AG09309 (cell line): ENCODE measurements at places on chromosomes 11 and 22.

GRCh38 chr11:12377824-12378593 lies 638 bp downstream of the PARVA start:
- peak; percentile 52 for DNase-seq

GRCh38 chr11:81570669-81571068 lies 1163.0 kb downstream of the FAM181B start:
- no peak for DNase-seq

GRCh38 chr11:56819916-56820315 lies 71.4 kb upstream of the OR9G4 start:
- DNase-seq, result no peak

- peak; percentile 18 for DNase-seq
Measured at GRCh38 chr11:34395916-34396550, 38.2 kb upstream of the ABTB2 start.

DNA sequence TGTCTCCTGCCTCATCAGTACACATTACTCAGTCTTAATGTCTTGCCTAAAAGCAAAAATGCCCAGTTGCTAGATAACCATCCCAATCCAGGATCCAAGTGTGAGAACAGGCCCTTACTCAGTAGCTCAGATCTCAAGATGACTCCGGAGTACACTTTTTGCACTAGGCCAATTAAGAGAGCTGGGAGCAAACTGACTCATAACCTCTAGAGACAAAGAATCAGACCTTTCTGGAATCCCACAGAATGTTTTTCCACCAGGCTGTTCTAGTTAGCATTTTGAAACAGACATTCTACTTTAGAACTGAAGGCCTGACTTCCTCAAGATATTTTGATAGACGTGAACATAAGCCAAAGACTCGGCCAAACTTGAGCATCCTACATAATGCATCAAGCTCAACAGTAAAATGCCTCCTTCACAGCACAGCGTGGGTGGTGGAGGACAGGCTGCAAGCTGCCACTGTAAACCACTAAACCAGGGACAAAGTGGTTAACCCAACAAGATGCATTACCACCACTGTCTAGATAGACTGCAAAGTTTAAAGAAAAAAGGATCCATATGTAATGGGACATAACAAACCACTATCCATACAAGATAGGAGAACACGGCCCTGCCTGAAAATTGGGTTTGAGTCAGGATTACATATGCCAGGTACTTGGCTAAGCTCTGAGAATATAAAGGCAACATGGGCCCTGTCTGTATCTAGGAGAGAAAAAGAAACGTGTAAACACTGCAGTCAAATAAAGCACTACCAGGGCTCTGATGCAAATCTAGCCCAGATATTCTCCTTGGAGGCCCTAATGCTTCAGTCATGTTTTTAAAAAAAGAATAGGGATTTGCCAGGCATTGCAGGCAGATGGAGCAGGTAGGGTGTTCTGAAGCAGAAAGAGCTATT lies 48.3 kb downstream of the MYH9 start:
- peak; percentile 57 for DNase-seq

GRCh38 chr11:83060965-83061364 lies 10.7 kb downstream of the RAB30 start:
- DNase-seq, result no peak

DNA sequence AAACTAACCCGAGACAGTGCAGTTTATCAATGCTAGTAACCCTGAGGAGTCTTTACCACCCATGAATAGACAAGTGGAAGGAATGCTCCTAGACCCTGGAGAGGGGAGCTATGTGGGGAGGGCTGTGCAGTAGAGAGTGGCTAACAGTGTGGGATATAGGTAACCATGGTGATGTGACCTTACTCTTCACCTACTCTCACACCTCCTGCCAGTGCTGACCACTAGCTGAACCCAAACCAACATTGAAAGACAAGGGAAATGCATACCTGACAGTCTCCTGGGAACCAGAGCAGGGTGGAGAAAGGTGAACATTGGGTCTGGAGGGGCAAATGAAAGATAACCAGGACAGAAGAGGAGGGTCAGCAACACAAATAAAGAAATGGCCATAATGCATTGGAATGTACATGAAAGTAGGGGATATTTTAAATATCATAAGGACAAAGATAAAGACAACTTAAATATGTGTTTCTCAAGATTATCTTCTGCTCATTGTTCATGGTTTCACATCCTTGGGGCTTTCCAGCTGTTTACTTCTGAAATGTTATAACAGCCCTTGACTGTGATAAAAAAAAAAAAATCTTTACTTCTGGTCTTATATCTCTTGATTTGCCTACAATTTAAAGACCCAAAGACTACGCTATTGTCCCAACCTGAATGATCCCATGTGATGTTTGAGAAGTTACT lies 983.3 kb upstream of the TENM4 start:
- no peak for DNase-seq

DNA sequence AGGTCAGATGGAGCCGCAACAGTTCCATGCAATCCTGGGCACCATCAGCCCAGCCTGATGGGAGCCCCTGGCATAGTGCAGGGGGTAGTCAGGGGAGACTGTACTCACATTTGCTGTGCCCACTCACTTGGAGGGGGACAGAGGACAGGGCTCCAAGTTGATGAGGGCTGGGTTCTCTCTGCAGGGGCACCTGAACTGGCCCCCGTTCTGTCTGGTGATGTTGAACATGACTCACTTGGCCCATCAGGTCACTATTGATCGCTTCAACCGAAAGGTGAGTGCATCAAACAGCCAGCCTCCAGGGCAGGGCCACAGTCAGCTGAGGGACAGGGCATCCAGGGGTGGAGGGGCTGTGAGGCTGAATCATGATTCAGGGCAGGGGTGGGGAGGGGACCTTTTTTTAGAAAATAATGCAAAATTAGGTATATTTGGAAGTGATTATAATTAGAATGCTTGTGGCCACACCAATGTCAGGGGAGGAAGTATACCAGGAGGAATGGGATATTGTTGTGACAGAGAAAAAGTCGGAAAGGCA lies 66.4 kb downstream of the OTOG start:
- DNase-seq, result no peak

DNA sequence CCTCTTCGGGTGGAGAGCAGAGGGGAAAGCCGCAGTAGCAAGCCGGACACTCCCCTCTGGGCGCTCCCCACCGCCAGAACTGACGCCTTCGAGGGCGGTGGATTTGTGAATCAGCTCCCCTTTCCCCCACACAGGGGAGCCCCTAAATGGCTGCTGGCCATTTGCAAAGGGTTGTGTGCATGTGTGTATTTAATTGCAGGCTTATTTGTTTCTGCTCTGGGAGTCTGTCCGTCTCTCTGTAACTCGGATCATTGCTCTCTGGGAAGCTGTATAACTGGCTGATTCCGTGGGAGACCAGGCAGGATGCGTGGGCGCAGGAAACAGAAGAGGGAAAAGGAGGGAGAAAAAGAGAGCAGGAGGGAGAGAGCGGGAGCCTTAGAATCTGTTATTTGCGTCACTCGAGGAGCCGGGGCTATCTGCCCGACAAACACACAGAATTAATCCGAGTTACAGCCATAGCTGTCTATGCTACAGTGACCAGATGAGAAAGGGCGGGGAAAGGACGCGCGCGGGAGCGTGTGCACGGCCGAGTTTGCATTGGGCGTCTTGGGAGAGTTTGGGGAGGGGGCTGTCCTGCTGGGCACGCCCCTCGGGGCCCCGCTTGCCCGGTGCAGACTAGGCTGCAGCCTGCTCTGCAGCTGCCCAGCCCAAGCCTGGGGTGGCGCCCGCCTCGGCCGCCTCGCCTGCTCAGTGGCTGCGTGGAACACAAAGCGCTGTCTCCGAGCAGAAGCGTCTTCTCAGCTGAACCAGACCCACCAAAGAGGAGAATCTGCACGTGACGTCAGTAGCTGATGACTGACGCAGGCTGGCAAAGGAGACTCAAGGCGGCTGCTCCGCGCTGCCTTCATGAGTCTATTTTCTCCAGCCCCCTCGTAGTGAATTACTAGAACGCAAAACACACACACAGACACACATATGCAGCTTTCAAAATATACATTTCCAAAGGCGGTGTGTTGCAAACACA lies 105.3 kb upstream of the HSD17B12 start:
- no peak for DNase-seq

- DNase-seq, result no peak
Measured at GRCh38 chr11:95892892-95893570, 30.9 kb downstream of the MTMR2 start.

DNA sequence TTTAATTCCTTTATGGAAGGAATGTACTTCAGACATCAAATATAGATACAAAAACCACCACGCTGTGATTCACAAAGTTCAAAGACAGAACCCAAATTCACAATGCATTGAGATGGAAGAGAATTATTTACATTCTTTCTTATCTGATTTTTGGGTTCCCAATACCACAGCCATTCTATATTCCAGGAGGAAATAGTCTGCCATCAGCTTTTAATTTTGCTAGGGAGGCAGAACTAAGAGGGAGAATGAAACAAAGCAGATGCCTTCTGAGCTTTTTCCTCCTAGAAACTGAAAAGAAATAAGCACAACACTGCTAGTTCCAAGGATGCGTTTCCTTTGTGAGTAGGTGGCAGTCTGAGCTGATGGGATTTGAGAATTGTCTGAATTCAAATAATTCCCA lies 283.0 kb upstream of the NARS2 start:
- no peak for DNase-seq

- DNase-seq, result no peak
Measured at GRCh38 chr22:26689513-26690301, 32.3 kb downstream of the MIAT start.

DNA sequence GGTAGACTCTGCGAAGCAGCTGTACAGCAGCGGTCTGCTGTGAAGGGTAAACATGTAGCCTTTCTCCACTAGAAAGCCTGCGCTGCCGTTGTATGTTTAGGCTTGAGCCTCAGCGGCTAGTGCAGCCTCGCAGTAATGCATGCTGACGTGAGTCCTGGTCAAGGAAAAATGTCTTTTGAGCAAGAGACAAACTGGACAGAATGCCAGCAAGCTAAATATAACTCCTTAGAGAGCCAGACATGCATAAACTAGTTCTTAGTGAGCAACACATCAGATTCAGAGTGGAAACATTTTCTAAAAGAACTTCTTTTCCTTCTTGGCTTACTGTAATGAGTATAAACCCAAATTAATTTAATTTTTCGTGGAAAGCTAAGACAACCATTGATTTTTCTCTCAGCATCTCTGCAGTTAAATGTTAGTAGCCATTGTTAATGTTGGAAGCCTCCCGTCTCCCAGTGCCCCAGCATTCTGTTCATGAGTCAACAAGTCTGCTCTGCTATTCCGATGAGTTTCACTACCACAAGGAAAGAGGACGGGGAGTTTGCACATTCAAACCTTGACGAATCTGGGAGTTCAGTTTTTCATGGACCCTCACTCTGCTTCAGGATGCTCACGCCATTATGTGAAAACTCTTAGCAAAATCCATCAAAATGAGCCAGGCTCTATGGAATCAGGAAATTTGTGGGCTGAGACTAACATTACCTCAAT lies 51.4 kb downstream of the JAM3 start:
- DNase-seq, result peak; percentile 86

- DNase-seq, result no peak
Measured at GRCh38 chr22:47206666-47207218, 444.3 kb downstream of the TBC1D22A start.

DNA sequence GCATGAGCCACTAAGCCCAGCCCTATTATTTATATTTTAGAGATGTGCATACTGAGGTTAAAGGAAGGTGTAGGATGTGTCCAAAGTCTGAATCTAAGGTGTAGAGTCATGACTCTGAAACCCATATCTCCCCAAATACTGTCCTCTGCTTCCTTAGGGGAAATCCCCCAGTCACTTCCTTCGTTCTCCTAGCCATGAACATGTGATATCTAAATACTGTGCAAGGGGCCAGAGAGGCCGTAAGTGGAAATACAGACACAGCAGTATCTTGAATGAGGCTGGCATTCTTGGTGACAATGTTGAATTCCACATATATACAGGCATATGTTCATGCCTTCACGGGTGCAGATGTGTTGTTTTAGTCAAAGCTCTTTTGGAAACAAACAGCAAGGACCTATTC lies 21.3 kb upstream of the PATZ1 start:
- DNase-seq, result no peak

DNA sequence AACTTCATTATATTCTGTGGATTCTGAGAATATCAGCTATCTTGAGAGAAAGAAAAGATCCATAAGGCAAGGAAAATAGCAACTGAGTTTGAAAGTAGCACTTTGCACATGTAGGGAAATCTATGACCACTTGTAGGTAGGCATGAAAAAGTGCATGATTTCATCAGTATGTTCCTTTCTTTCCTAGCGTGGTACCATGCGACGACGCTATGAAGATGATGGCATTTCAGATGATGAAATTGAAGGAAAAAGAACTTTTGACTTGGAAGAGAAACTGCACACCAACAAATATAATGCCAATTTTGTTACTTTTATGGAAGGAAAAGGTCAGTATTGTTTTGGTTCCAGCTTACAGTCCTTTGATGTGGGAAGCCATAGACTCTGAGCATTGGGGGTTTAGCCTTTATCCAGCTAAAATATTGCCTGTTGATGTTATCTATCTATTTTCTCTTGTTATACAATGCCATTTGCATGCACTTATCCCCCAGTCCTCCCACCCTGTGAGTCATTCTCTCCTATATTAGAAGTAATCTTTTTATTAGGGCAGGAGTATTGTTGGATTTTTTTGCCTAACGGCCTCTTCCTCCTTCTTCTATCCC lies 60.9 kb downstream of the KDM2A start:
- DNase-seq, result no peak

DNA sequence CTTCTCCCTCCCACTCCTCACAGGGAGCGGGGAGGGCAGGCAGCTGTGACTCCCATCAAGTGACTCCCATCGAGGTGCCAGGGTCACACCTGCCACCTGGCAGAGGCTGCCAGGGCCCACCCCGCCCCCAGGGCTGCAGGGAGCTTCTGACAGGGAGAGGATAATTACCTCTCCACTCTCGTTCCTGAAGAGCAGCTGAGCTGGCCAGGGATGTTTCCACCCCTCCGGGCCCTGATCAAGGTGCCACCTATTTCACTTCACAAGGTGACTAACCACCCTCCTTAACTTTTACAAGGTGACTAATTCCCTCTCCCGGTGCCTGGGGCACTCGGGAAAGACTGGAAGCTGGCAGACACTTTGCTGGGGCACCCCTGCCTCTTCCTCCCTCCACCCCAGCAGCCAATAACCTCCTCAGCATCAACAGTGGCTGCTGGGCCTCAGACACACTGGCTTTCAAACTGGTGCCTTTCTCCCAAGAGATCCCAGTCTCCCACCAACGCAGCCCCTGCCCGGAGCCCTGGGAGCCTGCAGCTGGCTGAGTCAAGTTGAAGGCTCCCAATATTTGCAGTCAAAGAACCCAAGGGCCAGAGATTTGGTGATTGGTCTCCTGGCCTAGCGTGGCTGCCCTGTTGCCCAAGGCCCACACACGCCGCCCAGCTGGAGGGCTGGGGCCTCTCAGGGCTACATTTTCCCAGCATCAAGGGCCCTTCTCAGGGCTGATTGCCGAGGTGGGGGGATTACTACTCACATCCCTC lies 22.0 kb upstream of the MYRF start:
- DNase-seq, result no peak

DNA sequence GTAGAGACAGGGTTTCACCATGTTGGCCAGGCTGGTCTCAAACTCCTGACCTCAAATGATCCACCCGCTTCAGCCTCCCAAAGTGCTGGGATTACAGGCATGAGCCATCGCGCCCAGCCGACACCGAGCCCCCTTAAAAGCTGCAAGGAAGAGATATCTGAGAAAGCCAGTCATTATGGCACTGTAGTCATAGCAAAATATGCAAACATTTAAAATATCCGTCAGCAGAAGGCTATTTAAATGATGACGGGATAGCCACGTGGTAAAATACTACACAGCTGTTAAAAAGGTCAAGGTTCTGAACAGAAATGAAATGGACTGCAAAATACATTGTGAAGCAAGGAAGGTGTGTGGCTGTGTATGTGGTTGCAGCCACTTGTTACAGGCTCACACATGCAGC lies 6.4 kb upstream of the CCDC88B start:
- no peak for DNase-seq
